ENCODE measurements at places on chromosomes 5 and 9. TPM values are rescaled to one million over a fixed set of nuclear protein-coding genes. Genes with fewer than 3 reads are reported as not detected.

- no peak for DNase-seq
These were observed 264.9 kb downstream of the CD180 start for GRCh38 chr5:66931651-66932050.

- DNase-seq: no peak
These were observed 23.1 kb upstream of the ERCC6L2 start for GRCh38 chr9:95852059-95853032.

The CCL19 gene
- 2.4 TPM for total RNA-seq

DNA sequence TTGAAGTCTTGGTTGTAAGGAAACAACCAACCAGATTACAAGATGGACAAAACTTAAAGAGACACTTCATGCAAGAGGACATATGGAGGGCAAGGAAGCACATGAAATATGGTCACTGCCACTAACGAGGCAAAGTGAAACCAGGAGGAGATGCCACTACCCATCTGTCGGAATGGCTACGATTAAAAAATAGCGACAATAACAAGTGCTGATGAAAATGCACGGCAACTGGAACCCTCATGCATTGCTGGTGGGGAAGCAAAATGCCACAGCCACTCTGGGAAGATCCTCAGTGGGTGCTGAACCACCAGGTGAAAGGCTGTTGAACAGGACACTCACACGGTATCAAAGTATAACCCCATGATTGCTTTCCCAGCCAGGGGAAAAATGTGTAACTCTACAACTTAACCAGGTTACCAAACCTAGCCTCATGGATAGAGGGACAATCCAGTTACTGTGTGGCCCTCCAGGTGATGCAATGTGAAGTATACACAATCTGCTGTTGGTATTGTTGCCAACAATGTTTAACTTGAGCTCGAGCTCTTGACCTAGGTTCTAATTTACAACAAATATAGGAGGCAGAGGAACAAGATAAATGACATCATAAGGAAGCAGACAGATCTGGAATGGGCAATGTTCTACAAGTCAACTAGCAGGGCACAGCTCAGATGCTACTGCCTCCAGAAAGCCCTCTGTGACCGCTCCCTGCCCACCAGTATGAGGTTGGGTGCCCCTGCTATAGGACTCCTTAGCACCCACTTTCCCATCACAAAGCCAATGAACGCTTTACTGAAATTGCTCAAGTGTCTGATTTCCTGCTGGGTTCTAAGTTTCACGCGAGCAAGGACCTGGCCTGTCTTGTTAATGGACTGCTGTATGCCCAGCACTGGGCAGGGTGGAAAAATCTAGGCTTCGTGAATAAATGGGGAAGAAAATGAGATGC, 25.8 kb downstream of the SH3PXD2B start:
- DNase-seq: no peak

DNA sequence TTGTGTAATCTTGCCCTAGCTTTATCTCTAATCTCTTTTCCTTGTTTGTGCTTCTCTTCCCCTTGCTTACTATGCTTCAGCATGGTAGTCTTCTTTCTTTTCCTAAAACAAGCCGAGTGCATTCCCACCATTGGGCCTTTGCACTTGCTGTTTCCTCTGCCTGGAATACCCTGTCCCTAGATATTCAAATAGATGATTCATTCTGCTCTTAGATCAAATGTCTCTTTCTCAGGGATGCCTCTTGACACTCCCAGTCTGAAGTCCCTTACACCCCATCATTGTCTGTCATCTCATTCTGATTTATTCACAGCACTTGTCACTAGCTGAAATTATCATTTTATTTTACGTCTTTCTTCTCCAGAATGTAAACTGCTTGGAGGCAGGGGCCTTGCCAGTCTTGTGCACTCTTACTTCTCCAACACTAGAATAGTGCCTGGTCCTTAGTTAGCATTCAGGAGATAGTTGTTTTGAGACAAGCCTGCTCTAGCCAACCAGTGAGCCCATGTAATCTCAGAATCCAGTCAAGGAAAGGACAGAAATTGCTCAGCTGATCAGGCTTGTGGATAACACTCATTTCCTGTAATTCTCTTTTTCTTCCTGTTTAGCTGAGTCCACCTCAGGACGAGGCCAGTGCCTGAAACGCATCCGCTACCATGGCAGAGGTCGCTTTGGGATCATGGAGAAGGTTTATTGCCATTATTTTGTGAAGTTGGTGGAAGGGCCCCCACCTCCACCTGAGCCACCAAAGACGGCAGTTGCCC, 25.4 kb downstream of the MRPL22 start:
- no peak for DNase-seq

- DNase-seq: no peak
These were observed 14.3 kb downstream of the BRD3OS start for GRCh38 chr9:134039386-134040175.

The WNT8A gene
- total RNA-seq: not detected

DNA sequence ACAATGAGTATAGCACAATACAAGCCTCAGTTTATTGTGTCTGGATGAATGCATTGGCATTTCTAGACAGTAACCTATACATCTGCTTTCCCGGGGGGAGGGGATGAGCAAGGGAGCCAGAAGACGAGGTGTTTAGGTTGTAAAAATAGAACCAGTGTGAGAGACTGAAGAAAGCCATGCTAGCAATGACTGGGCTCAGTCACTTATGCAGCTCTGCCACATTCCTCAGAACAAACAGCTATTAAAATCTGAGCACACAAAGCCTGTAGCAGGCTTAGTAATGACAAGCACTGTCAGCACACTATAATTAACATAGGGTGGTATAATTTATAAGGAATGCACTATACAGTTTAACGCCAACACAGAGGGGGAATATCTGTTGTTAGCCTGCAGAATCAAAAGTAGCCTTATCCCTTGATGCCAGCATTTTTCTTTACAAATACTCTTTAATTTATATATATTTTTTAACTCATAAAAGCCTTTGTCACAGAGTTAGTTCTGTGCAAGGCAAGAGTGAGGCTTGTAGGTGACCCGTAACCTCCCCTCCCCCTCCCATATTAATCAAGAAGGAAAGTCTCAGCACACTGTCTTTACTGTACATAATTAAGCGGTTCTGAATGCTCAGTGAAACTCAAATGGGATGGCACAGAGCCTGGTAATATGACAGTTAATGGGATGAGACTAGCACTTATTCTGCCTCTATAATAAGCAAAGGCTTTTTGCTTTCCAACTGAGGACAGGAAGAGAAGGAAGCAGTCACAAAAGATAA, 295.4 kb downstream of the CSNK1G3 start:
- no peak for DNase-seq

The BAAT gene
- total RNA-seq: not detected

DNA sequence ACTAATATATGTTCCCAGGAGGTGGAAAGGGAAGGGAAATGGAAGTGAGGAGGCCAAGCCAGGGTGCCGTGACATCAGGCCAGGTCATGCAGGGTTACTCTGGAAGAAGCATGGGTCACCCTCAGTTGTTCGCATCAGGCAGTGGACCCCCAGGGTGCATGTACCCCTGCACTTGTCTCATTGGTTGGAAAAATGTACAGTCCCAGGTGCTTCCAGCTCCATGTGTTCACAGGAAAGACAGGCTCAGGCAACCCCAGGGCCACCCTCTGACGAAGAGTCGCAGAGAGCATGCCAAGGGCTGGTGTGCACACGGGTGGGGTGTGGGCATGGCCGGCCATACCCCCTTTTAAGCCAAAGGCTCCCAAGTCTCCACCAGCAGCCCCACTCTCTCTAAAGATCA, 208.9 kb downstream of the AOPEP start:
- no peak for DNase-seq

DNA sequence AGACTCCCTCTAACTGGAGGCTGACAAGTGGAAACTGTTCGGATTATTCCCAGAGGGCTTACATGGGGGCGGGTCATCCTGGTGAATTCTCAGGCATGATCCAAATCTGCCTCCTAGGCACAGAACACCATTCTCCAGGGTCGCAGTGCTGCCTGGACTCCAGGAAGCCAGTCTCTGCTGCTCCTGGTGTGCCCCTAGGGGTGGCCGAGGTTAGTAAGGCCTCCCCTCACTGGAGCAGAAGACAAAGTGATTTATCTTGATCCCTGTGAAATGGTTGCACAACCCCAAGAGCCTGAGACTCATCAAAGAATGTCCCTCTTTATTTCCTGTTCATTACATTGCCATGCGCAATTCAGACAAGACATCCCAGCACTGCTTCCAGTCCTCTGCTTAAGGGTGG, 17.1 kb downstream of the ADGRV1 start:
- DNase-seq: no peak

DNA sequence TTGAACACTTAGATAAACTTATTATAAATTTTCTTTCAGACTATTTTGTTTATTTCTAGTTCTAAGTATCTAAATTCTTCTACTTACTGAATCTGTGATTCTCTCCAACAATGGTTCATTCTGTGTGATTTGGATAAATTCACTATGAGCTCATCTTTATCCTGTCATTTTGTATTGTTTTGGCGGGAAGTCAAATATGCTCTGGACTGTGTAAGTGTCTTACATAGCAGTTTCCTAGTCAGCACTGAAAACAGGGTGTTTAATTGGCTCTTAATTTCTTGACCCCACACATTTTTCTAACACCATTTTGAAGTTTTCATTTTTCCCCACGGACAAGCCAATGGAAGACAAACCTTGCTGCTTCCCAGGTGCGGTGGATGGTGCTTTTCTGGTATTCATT, 207.0 kb upstream of the ACO1 start:
- DNase-seq: no peak

- no peak for DNase-seq
These were observed at the start of gene DBN1 for GRCh38 chr5:177473443-177474001. TSS of gene DBN1 (minus strand) at chr5:177473634. CDS start at chr5:177473521, 113 bp downstream.

DNA sequence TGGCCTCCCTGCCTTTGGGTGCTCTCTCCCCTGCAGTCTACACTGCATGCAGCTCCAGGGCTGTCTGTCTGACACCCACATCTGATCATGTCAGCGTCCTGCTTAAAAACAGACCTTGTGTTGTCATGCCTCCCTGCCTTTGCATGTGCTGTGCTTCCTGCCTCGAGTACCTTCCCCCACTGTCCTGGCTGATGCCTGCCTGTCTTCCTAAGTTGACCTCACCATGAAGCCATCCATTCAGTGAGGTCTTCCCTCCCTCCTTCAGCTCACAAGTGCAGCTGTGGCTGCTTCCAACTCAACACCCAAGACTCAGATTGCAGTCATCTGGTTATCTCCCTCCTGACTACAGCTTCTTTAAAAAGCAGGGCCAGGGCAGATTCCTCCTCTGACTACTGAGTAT, 5.5 kb downstream of the ANGPTL2 start:
- no peak for DNase-seq

GRCh38 chr9:69815313-69815712, 5.3 kb upstream of the CFAP95 start:
- DNase-seq: no peak

GRCh38 chr5:147901599-147902039, 4.7 kb downstream of the C5orf46 start:
- no peak for DNase-seq

DNA sequence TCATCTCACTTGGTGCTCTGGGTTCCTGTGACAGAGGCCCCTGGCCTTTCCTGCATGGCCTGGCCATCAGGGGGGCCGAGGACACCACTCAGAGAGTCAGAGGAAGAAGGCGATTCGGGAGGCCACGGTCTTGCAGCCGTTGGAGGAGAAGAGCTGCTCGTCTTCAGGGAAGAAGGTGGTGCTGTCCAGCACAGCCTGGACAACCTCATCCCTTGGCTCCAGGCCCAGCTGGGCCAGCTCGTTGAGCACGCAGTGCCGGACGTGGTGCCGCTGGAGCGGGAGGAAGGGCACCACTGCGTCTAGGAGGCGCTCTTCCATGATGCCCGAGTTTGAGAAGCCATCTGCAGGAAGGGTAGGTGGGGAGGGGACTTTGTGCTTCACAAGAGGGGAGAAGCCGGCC, 3.2 kb downstream of the TOR2A start:
- DNase-seq: no peak

DNA sequence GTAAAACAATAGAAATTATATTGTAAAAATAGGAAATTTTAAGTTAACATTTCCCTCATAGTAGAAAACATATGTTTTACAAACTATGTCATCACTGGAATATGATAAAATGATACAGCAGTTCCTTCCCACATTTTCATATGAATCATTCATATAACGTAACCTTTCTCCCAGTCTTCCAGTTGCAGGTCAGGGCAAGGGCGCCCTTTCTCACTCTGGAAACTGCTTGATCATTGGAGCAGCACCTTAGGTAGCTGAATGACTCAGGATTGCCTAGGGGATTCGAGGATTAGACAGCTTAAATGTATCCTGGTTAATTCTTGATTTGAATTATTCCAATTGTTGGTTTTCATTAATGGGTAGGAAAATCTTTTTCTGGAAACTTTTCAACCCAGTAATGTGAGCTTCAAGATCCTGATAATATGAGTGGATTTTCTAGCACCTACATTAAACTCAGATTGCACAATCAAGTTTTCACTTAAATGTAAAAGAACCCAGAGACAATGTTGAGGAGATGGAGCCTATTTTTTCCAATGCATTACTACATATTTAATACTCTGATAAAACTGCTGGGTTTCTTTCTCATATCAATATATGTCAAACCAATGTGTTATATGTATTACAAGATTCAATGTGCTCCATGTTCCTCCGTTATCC, 32.6 kb upstream of the ANXA1 start:
- no peak for DNase-seq

The MSH3 gene
- 17.0 TPM for total RNA-seq

The ENTPD8 gene
- total RNA-seq: 0.15 TPM

GRCh38 chr5:133709209-133709725, 96.9 kb upstream of the FSTL4 start:
- no peak for DNase-seq

GRCh38 chr5:72508241-72509170, 1.3 kb upstream of the ZNF366 start:
- no peak for DNase-seq

DNA sequence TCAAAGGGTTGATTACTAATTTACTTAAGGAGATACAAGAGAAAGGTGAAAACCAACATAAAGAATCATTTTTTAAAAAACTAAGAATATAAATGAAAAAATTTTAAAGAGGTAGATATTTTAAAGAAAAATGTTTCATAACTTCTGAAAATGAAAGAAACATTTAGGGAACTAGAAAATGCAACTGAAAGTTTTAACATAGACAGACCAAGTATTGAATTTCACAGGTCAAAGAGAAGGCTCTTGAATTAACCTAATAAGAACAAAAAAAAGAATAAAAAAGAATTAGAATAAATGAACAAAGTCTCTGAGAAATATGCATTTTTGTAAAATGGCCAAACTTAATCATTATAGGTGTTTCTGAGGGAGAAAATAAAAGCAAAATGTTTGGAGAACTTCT, 16.1 kb upstream of the FAM174A start:
- no peak for DNase-seq

The ANKS6 gene
- total RNA-seq: 16.5 TPM

DNA sequence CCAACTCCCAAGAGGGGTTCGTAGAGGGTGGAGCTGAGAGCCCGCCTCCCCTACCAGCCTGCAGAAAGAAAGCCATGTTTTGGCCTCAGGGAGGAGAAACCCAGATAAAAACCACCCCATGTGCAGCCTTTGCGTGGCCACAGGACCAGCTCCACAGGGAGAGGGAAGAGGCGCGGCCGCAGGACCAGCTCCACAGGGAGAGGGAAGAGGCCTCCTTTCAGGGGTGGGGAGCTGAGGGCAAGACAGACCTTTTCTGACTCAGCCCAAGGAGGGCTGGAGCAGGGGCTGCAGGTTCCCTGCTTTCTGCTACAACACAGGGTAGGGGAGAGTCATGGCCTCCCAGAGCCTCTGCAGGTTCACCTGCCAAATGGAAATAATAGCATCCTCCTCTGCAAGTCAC, 37.6 kb upstream of the KCNMB1 start:
- no peak for DNase-seq

The SLC36A2 gene
- total RNA-seq: not detected

- no peak for DNase-seq
These were observed 93.6 kb downstream of the CDK5RAP2 start for GRCh38 chr9:120486347-120486746.

Data from lower lobe of right lung (tissue), 2 donors.